Stimulated activated CD4-positive, alpha-beta T cell treated with anti-CD3 and anti-CD28 coated beads, Interleukin-15, amount 100 ng/mL, for 24 hours (primary cell): ENCODE measurements at places on chromosomes 7 and 10.

DNA sequence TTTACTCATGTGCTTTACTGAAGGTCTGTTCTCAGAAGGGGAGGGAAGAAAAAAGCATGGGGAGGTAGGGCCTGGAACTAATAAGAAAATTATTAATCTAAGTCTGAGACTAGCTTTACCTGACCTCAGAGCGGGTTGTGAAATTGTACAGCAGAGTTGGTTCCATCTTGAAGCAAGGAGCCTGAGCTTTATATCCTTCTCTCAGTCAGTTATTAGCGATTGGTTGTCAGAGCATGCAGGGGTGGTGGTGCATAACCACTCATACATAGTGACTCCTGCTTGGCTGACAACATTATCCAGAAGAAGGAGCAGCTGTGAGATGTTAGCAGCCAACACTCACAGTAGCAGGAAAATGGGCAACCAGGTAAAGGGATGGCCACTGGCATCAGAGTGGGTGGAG lies 976.3 kb upstream of the LRRTM3 start:
- DNase-seq = no peak

DNA sequence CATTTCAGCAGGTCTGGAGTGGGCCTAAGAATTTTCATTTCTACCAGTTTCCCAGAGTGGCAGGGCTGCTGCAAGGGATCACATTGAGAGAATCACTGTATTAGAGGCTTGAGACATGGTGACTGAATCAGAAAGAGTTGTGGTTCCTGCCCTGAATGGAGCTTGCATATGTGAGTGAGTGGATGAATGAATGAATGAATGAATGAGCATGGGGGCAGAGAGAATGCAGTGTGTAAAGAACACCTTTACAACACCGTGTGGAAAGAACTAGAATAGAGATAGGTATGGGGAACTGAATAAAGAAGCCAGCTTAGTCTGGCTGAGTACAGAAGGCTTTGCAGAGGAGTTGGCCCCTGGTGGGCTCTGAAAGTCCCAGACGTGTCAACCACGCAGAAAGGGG lies 142.8 kb upstream of the AGK start:
- DNase-seq = no peak

DNA sequence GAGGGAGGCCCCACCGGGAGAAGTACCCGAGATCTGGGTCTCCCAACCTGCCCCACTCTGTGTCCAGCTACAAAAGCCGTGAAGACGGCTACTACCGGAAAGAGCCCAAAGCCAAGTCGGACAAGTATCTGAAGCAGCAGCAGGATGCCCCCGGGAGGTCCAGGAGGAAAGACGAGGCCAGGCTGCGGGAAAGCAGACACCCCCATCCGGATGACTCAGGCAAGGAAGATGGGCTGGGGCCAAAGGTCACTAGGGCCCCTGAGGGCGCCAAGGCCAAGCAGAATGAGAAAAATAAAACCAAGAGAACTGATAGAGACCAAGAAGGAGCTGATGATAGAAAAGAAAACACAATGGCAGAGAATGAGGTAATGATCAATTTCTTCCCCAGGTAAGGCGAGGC lies 59.1 kb upstream of the PDCD4 start:
- DNase-seq = no peak

DNA sequence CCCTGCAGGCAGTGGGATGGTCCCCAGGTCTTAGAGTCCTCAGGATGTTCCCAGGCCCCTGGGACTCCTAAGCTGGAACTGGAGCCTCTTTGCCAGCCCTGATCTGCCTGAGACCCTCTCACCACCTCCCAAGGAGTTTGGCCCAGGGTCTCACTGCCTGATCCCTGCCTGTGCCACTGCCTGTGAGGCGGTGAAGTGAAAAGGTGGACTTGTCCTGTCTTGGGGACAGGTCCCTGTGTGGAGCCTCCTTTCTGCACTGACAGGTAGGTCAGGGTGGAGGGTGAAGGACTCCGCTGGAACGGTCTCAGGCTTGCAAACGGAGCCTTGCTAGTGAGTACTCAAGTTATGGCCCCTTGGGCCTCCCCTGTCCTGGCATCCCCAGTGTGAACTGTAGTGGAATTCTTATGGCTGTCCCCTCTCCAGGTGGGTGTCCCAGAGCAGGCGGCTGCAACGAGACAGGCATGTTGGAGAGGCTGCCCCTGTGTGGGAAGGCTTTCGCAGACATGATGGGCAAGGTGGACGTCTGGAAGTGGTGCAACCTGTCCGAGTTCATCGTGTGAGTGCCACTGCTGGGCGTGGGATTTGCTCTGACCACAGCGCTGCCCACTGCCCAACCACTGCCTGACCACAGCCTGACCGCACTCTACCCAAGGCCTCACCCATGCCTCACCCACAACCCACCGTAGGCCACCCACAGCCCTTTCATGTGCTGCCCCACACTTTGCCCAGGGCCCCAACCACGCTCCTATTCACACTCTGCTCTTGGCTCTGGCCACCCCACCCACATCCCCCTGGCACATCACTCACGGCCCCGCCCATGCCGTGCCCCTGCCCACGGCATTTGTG lies 19.5 kb downstream of the RAMP3 start:
- DNase-seq = no peak

DNA sequence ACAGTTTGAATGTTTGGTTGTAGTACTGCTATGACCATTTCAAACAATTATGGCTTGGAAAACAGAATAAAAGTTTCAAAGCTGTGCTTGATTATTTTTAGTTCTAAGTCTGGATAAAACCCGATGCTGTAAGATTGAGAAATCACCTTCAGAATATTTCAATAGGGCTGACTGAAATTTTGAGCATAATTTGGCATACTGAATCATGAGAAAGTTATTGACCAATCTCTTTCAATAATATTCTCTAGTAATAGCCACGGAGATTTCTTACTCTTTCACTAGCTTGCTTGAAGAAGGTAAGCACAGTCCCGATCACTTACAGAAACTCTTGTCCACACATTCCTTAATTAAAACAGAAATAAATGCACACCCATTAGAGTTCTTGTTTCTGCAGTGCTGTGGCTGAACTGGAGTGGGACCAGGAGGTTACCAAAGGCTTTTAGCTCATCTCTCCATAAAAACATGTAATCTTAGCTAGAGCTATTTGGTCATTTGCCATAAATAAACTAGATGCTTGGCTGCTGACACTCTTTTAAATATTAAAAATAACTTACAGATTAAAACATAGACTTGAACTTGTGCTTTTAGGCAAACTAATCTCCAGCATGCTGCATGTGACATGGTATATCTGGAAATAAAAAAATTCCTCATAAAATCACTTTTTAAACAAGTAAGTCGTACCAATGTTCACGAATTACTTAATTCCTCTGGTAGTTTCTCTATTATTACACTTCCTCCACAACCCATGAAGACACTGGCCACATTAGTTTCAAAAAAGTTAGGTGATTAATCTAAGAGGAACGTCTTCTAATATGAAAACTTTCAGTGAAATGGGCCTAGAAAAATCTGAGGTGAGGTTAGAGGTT lies 97.8 kb downstream of the AGMO start:
- DNase-seq = no peak

- DNase-seq = no peak
Measured at GRCh38 chr10:132859084-132859855, 73.3 kb upstream of the NKX6-2 start.

DNA sequence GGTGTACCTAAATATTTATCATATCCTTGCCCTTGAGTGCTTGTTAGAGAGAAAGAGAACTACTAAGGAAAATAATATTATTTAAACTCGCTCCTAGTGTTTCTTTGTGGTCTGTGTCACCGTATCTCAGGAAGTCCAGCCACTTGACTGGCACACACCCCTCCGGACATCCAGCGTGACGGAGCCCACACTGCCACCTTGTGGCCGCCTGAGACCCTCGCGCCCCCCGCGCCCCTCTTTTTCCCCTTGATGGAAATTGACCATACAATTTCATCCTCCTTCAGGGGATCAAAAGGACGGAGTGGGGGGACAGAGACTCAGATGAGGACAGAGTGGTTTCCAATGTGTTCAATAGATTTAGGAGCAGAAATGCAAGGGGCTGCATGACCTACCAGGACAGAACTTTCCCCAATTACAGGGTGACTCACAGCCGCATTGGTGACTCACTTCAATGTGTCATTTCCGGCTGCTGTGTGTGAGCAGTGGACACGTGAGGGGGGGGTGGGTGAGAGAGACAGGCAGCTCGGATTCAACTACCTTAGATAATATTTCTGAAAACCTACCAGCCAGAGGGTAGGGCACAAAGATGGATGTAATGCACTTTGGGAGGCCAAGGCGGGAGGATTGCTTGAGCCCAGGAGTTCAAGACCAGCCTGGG lies 11.4 kb downstream of the SERPINE1 start:
- DNase-seq = peak; percentile 93
